Diencephalon (tissue), 1 donor: ENCODE measurements at places on chromosomes 2 and 18. TPM values are rescaled to one million over a fixed set of nuclear protein-coding genes. Genes with fewer than 3 reads are reported as not detected.

The CCDC141 gene
- total RNA-seq, result 3.5 TPM

The SERPINB8 gene
- total RNA-seq, result 2.1 TPM

The RNASEH1 gene
- total RNA-seq, result 18.7 TPM

The IFIH1 gene
- total RNA-seq, result 4.8 TPM

The PCARE gene
- total RNA-seq, result 0.23 TPM

The MYO7B gene
- total RNA-seq, result under 0.01 TPM

The SOX11 gene
- 246 TPM for total RNA-seq

The GBX2 gene
- 10.4 TPM for total RNA-seq

The PLB1 gene
- total RNA-seq, result 10.6 TPM

The FBXO48 gene
- 1.4 TPM for total RNA-seq

The HOXD3 gene
- not detected for total RNA-seq

The QPCT gene
- total RNA-seq, result 41.8 TPM

The COBLL1 gene
- total RNA-seq, result 13.1 TPM

The ASPRV1 gene
- 3.0 TPM for total RNA-seq

The EVA1A gene
- not detected for total RNA-seq

The RAB6C gene
- 2.5 TPM for total RNA-seq

The CXCR2 gene
- 0.23 TPM for total RNA-seq

The PLGLB1 gene
- 7.4 TPM for total RNA-seq

The SLC39A6 gene
- 197 TPM for total RNA-seq
